Stimulated activated CD4-positive, alpha-beta T cell treated with anti-CD3 and anti-CD28 coated beads, Interleukin-4, amount 100 ng/mL, for 48 hours (primary cell): ENCODE measurements at places on chromosomes 16 and 17.

DNA sequence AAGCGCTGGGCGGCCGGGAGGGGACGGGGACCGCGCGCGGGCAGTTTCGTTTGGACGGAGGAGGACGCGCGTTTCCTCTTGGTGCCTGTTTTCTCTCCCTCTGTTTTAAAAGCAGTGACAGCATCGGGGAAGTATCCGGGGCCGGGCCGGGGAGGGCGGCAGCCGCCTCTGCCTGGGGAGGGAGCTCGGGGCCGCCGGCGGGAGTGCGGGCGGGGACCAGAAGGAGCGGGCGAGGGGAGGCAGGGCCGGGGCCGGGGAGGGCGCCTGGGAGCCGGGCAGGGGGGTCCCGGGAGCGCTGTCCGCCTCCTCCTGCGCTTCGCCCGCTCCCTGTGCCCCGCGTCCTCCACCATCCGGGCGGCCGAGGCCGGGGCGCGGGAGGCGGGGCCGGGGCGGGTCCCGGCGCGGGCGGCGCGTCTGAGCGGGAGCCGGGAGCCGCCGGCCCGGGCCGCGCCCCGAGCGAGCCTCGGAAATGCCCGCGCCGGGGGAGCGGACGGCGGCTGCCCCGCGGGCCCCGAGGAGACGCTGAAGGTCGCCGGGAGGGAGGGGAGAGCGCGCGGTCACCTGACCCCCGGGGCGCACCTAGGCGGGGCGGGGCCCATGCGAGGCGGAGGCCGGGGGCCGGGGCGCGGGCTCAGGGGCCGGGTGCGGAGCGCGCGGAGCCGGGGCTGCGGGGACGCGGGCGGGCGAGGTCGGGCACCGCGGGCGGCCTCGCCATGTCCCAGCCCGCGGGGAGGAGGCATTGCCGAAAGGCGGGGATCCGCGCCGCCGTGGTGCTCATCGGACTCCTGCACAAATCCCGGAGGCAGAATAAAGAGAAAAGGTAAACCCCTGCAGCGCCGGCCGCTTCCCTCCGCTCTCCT is 57.3 kb downstream of the RAP1GAP2 start:
- DNase-seq, result no peak

DNA sequence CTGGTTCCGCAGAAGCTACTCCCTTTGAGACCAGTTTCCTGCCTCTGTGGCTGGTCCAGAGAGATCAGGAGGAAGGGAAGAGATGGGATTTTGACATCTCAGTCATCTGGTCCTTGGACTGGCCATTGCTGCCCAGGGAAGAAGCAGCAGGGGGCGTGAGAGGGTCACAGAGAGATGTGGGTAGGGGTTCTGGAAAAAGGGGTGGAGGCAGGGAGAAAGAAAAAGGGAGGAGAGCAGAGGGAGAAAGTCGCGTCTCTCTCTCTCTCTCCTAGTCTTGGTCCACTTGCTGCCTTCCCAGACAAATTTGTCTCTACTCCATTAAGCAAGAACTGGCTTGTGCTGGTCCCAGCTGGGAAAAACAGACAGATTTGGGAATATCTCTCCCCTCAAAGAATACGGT is 4.4 kb downstream of the SHBG start:
- DNase-seq, result no peak

GRCh38 chr16:66616592-66616991 is 12.1 kb downstream of the CMTM3 start:
- no peak for DNase-seq

DNA sequence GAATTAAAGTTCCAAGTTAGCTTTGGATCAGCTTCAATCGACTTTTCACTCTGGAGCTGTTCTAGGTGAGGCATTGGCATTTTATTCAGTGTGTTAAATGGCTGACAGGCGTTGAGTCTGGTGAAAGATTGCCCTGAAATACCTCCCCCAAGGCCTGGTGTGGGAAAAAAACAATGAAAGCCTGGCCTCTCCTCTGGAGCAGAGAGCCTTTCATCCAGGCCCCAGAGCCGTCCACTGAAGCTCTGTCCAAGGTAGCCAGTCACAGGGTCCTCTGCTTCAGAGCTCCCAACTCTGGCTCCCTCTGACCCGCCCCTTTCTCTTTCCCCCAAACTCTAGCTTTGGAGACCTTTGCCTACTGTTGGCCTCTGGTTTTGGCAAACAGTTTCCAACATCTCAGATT is 123.6 kb upstream of the CRHR1 start:
- no peak for DNase-seq

DNA sequence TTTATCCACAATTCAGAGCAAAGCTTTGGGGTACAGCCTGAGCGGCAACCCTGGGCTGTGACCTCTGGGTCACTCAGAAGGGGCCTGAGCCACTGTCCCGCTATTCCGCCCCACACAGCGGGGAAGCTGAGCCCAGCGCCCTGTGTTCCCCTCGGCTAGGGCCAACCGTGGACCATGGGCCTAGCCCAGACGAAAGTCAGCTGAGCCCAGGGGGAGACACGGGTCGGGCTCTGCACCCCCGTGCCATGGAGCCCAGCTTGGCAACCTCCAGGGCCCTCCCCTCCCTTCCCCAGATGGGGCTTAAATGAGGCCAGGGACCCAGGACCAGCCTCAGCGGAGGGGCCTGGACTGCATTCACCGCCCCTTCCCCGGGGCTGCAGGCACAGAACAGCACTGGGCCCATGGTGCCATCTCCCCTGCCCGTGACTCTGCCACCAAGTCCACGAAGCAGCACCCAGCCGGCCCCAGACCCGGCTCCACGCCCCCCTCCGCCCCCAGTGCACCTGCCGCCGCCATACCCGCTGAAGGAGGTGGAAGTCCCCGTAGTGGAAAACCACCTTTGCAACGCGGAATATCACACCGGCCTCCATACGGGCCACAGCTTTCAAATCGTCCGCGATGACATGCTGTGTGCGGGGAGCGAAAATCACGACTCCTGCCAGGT is 1.8 kb downstream of the TPSD1 start:
- no peak for DNase-seq

DNA sequence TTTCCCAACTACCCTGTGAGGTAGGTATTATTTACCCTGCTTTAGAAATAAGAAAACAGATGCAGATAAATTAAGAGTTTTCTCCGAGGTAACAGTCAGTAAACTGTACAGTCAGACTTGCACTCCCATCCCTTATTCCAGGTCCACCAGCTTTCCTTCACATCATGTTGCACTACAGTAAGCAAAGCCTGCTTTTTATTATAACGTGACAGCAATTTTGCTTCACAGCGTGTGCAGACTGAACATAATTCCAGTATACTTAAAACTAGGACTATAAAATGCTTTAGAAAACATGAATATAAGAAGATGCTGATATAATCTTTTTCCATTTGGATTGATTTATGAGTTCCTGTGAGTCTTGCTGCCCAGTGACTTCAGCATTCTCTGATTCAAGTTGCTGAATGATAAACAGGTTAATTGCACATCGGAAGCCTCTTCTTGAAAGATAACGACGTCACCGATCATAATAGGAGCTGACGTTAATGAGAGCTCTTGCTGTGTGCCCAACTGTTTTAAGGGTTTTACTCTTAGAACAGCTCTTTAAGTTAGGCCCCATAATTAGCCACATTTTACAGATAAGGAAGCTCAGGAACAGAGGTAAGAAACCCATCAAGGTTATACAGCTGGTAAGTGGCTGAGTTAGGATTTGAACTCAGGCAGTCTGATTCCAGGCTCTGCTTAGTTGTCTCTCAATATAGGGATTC is 1.4 kb downstream of the LIG3 start:
- no peak for DNase-seq

- no peak for DNase-seq
These were observed 10.4 kb upstream of the KDM6B start for GRCh38 chr17:7823581-7824001.

DNA sequence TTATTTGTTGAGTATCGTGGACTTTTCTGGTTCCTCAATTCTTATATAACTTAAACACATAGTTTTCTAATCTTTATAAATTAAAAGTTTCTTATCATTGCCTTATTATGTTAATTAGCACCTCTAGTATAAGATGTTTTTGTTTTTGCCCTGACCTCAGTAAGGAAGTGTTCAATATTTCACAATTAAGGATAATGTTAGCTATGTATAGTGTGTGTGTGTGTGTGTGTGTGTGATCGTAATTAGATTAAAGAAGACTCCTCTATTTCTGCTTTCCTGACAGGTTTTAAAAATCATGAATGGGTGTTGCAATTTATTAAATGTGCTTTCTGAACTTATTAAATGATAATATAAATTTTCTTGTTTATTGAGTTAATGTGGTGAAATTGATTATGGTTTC is 12.0 kb downstream of the IL21R start:
- no peak for DNase-seq
